ENCODE measurements at places on chromosomes 4 and X. TPM values are rescaled to one million over a fixed set of nuclear protein-coding genes. Genes with fewer than 3 reads are reported as not detected.

The VEGFD gene
- not detected for total RNA-seq

The FHDC1 gene
- total RNA-seq = 0.05 TPM

The CXCL8 gene
- 0.18 TPM for total RNA-seq

The REPS2 gene
- total RNA-seq = not detected

GRCh38 chrX:10529344-10529743 is 91.0 kb downstream of the MID1 start:
- no peaks in the 10 kb centered on the region for H3K4me1 ChIP-seq
- no peak overlapping the region for H3K27ac ChIP-seq
- DNase-seq = no peak
- H3K36me3 ChIP-seq = no peaks in the 10 kb centered on the region
- H3K27me3 ChIP-seq = no peaks in the 10 kb centered on the region

GRCh38 chr4:17758485-17758884 is 22.9 kb downstream of the FAM184B start:
- H3K4me1 ChIP-seq = no peaks in the 10 kb centered on the region
- no peaks in the 10 kb centered on the region for H3K36me3 ChIP-seq
- no peak overlapping the region for H3K4me3 ChIP-seq
- H3K27me3 ChIP-seq = peaks cover 2% of the 10 kb centered on the region
- no peak overlapping the region for H3K27ac ChIP-seq

DNA sequence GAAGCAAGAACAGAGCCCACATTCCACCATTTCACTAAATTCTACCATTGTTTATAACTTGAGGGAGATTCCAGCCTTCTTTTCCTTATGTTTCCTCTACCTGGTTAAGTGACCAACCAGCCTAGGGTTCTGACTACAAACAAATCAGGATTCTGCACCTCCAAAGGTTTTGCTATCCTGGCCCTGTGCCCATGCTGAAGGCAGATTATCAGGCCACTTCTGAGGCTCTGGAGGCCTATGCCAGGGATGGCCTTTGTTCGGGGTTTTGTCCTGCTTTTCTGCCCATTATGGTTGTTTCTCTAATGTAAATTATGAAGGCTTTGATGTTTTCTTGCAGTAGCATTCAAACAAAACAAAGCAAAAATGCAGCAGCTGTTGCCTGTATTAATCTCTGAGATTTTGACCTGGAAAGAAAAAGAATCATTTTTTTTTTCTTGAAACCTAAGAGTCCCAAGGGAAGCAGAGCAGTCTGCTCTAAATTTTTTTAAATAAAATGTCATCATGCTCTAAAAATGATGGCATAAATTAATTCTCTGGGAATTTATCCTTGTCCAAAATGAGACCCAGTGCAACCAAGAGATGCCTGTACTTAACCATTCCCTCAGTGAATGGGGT is 55.6 kb downstream of the RNF150 start:
- no peak for DNase-seq
- H3K27ac ChIP-seq = no peak overlapping the region
- peaks cover 1% of the 10 kb centered on the region for H3K27me3 ChIP-seq
- H3K4me1 ChIP-seq = no peaks in the 10 kb centered on the region
- no peaks in the 10 kb centered on the region for H3K36me3 ChIP-seq

- H3K4me1 ChIP-seq = no peaks in the 10 kb centered on the region
- H3K27me3 ChIP-seq = no peaks in the 10 kb centered on the region
- no peak for DNase-seq
- no peak overlapping the region for H3K4me3 ChIP-seq
Observed at GRCh38 chrX:136211766-136212556, 39.2 kb downstream of the MAP7D3 start.

- no peaks in the 10 kb centered on the region for H3K27me3 ChIP-seq
- H3K36me3 ChIP-seq = no peaks in the 10 kb centered on the region
- no peak overlapping the region for H3K27ac ChIP-seq
- no peak overlapping the region for H3K4me3 ChIP-seq
Observed at GRCh38 chrX:104659005-104659744, 93.2 kb downstream of the IL1RAPL2 start.

All from activated CD8-positive, alpha-beta T cell treated with anti-CD3 and anti-CD28 coated beads for 36 hours (primary cell).